ENCODE measurements at places on chromosomes 11 and 22.

- DNase-seq = no peak
Observed at GRCh38 chr11:81987829-81988472, 745.7 kb downstream of the FAM181B start.

GRCh38 chr11:110645253-110645652, 67.0 kb downstream of the ARHGAP20 start:
- no peak for DNase-seq

- DNase-seq = no peak
Observed at GRCh38 chr11:32148895-32149294, 58.0 kb downstream of the RCN1 start.

DNA sequence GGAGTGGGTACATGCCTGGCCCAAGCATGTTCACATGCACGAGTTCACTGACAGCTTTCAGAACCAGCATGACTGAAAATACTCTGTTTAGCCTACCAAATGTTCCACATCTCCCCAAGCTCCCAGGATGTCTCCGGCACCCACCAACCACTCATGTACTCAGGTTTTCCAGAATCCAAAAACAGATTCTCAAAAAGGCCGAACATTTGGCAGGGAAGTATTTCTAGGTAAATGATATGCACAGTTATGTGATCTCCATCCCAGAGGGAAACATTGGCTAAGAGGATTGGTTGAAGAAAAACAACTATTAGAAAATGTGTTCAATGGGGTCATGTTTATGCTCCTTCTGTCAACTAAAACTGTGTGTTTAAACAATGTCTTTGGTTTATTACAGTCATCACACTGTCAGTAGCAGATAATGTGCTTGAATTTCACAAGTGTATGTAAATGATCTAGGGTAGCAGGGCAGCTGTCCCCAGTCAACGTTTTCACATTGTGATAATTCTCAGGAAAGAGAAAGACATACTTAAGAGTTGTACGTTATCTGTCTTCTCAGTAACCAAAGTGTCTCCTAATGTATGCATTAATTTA, 52.3 kb downstream of the BARX2 start:
- DNase-seq = no peak

DNA sequence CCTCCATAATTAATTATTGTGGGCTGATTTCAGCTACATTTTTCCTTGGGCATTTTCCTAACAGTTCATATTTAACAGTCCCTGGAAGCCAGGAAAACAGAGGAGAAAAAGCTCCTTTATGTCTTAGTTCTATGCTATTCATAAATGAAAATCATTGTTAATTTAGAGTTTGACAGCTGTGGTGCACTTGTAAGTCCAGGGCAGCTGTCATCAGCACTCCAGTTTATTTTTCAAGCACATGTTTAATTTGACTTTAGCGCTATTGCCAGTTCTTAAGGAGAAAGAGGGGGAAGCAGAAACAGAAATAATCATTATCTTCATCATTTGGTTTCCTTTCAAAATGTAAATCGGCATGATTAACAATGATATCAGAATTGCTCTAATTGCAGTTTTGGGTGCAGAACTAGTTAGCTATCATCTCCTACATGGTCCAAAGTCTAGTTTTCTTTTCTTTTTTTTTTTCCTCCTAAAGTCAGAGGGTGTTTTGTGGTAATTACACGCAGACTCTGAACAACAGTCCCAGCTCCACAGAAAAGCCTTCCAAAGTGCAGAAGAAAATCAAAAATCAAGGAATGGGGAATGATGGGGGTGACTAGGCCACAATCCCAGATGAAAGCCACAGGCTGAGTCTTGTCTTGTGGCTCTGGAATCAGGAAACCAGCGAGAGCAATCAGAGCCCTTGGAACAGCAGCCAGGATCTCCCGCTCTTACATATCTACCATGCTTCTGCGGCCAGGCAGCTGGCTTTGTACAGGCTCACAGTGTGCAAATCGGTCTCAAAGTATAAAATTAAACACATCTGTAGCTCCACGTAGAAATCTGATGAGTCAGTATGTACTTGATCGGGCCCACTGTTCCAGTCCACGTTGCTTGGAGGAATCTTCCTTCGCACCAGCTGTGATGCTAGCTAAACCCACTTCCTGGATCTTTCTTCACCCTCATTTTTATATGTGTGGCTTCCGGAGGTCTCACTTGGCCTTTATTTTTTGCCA, 91.9 kb downstream of the SPON1 start:
- no peak for DNase-seq

GRCh38 chr11:2115308-2115707, 23.9 kb downstream of the IGF2 start:
- no peak for DNase-seq

DNA sequence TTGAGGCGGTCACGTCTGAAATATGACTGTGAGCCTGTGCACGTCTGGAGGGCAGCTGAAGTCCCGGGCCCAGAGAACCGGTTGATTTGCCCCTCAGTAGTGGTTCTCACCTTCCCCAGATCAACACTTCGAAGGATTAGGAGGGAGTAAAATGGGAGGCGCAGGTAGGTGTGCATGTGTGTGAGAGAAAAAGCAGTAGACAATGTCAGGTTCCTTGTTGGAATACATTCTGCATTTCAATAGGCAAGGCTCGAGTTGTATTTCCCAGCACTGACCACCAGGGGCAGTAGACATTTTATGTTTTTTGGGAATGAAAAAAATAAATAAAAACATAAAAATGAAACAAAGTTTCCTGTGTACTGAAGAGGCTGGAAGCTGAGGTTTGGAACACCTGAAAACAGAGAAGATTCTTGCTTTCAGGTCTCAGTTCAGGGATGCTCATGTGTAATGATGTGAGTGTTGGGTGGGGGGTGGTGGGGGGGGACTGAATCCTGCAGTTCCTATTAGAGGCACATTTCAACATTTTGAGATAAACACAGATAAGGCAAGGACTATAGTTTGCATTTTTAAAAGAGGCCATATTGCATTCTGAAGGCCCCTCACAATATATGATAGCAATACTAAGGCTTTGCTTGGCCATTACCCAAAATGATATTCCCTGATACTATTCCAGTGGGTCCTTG, 333.9 kb downstream of the CADM1 start:
- no peak for DNase-seq

GRCh38 chr11:112610996-112611750, 350.0 kb upstream of the NCAM1 start:
- DNase-seq = no peak

- DNase-seq = no peak
Observed at GRCh38 chr11:112229746-112230433, 3.7 kb downstream of the PTS start.

GRCh38 chr11:20754933-20755332, 85.5 kb downstream of the NELL1 start:
- DNase-seq = peak; percentile 48

DNA sequence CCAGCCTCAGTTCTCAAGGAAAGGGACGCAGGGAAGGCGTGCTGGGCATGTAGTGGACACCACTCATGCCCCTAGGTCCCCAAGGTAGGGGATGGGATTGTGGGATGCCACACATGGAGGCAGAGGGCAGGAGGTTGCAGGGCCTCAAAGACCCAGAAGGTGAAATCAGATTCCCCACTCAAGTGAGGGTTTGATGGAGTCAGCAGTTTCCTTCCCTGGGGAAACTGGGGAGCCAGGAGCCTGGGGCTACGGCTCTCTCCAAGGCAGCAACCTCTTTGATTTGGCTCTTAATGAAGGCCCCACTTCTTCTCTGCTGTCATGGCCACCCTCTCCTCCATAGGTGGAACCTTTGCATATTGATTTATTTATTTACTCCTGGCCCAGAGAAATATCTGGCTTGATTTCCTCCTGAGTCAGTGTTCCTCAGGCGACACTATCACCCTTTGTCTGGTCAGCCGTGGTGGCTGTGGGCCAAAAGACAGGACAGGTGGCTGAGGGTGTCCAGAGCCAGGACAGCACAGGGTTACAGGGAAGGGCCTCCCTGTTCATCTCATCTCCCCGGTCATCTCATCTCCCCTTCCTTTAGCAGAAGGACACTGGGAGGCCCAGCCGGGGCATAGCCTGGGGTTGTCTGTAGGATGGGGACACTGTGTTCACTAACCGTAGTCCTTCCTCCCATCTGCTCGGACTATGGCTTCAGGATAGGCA, 9.6 kb downstream of the GNAZ start:
- no peak for DNase-seq

GRCh38 chr11:78993802-78994430, 419.3 kb upstream of the NARS2 start:
- no peak for DNase-seq

GRCh38 chr11:60739114-60739513, 14.6 kb downstream of the MS4A18 start:
- DNase-seq = no peak

DNA sequence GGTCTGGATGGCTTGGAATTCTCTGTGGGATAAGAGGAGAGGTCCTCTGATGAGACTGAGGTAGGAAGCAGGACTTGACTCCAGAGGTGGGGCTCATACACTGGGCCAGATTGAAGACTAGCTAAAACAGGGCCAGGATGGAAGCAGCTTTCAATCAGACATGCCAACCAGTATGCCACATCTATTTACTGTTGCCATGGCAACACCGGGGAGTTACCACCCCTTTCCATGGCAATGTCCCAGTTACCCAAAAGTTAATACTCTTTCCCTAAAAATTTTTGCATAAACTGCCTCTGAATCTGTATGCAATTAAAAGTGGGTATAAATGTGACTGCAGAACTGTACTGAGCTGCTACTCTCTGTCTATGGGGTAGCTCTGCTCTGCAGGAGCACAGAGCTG, 247.5 kb upstream of the ZBED5 start:
- DNase-seq = no peak

DNA sequence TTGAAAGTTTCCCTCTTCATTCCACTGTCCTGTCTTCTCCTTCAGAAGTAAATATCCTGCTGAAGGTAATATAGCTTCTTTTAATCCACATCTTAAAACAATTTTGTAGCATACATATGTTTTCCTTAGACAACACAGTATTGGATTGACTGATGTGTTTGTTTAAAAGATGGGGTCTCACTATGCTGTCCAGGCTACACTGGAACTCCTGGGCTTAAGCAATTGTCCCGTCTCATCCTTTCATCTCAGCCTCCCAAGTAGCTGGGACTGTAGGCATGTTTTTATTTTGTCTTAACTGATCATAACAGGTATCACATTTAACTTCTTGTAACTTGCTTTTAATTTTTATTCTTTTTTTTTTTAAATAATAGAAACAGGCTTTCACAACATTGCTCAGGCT, 55.9 kb downstream of the MRTFA start:
- DNase-seq = no peak

GRCh38 chr22:50674130-50674500, 1.5 kb downstream of the SHANK3 start:
- no peak for DNase-seq

GRCh38 chr11:414318-414857, 411 bp downstream of the SIGIRR start:
- no peak for DNase-seq

- DNase-seq = no peak
Observed at GRCh38 chr11:24497831-24498230, 978 bp downstream of the LUZP2 start.

DNA sequence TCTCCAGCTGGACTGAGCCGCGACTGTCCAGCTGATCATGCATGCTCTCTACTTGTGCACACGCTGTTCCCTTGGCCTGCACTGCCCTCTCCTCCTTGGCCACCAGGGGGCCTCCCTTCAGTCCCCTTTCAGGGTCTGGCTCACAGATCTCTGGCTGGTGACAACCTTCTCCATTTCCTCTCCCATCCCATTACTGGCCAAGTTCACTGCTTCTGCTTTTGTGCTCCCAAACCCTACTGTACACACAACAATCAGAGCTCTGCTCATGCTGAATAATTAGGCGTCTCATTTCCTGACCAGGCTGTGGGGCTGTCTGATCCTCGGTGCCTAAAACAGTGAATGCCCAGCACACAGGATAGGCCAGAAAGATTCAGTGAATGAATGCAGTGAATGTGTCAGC, 224.0 kb upstream of the NARS2 start:
- DNase-seq = peak; percentile 57

GRCh38 chr11:86695373-86695772, 23.0 kb upstream of the ME3 start:
- DNase-seq = no peak

DNA sequence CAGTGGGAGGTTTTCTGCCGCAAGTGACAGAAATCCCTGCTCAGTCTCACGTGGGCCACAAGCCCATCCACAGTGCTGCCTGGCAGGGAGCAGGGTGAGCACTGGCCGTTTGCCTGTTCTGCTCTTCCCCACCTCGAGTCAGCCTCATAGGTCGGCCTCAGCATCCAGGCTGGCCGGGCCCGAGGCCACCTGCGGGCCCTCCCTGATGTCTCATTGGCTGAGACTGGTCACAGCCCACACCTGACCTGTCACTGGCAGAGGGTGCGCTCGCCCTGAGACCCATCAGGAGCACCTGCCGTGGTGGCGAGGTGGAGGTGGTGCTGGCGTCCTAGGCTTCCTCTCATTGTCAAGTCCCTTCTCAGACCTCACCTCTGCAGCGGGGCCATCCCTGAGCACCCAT, 72.1 kb downstream of the ELFN2 start:
- DNase-seq = no peak

DNA sequence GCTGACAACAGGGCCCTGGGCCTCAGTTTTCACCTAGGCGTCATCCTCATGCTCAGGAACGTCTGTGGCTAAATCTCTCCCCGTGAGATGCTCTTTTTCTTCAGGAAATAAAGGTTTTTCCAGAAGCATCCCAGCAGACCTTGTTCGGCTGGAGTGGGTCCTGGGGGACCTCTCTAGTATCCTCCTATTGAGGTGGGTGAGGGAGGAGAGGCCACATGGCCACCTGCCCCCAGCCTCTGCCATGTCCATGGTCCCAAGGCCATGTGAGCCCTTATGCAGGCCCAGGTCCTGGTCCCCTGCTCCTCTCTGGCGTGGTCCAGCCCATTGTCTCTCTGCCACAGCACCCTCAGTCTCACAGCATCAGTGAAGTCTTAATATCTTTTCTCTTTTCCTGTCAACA, 22.0 kb downstream of the ALG12 start:
- DNase-seq = no peak

DNA sequence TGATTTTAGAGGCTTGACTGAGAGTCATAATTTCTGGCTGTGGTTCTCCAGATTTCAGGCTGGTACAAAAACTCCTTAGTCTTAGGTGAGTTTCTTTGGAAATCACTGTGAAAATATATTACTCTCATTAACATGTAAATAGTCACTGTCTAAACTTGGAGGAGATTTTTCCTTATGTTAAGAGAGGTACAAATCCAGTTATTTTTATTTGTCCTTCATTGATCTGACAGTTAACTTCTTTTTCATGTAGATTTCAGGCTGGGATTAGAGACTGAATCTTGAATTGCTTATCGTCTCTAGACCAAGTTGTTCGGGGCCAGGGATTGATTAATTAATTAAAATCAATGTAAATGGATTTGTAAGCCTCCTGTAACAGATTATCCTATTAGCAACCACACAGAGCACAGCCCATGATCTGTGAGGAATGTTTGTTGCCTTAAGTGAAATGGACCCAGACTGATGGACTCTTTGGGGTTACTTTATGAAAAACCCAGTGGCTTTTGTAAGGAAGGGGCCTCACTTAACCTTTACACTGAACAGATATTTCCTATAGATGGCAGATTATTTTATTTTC, 21.1 kb downstream of the TEAD1 start:
- no peak for DNase-seq

GRCh38 chr11:57464539-57465181, 4.3 kb downstream of the RTN4RL2 start:
- no peak for DNase-seq

- peak; percentile 89 for DNase-seq
Observed at GRCh38 chr11:93986716-93987115, 34.4 kb upstream of the HEPHL1 start.

Measured in COR-L47 (cell line).